ENCODE measurements at places on chromosomes 7 and 10.
A peak's percentile ranks its signal among the peaks of the same experiment; 100 is the strongest.

DNA sequence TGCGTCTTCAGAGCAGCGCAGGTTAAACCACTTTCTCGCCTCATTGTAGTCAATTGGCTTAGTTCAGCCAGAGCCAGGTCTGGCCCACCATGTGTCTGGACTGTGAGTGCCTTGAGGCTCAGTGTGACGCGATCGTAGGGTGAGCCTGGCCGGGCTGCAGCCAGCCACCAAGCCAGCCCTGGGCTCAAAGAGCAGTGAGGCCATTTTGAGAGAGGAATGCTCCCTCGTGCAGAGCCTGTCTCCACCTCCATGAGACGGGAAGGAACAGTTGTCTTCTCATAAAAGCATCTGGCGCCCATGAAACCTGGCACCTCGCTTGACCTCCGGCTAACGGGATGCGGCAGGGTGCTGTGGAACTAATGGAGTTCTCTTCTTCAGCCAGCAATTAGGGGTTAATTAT, 34.5 kb downstream of the LHPP start:
- DNase-seq: no peak

GRCh38 chr7:66839814-66840213, 81.2 kb upstream of the TMEM248 start:
- DNase-seq: no peak

DNA sequence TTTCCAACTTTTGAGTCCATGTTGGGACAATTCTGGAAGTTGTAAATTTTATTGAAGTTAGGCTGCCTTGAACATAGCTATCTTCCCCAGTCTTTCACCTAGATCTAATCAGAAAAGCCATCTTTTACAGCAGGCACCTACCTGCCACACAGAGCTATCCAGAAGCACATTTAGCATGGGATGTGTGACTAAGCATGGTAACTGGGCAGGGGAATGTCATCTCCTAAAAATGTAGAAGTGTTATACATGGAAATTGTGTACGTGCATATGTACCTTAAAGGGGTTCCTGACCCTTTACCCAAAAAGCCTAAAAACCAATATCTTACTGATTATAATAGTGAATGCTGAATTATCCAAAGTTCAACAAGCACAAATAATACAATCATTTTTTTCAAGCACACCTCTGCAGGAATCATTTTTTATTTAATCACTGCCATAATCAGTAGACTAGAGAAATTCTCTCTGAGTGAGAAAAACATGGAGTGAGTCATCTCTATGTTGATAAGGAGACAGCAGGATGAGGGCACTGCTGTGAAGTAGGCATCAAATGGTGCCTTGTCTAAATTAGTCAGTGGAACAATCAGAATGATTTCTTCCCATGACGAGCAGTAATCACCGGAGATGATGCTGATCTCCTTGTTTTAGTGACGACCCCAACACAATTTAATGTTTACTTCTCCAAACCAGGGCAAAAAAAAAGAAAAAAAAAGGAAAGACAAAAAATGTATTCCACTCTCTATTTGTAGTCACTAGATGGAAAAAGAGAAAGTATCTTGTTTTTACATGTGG, 75.9 kb downstream of the SORBS1 start:
- DNase-seq: no peak

DNA sequence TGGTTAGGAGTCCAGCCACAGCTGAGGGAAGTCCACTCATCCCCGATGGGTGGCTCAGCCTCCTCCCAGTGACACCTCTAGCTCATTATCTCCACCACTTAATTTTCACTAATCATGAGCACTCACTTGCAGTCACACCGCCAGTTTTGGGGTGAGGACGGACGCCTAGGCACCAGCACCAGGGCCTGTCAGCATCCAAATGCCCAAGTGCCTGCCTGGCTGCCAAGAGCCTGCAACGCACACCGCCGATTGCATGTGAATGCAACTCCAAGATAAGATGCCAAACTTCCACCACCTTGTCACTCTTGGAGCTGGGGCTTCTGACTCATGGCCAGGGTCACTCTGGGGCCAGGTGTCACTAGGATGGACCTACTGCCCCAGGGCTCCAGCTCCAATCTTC, 24.4 kb upstream of the SMARCD3 start:
- no peak for DNase-seq

DNA sequence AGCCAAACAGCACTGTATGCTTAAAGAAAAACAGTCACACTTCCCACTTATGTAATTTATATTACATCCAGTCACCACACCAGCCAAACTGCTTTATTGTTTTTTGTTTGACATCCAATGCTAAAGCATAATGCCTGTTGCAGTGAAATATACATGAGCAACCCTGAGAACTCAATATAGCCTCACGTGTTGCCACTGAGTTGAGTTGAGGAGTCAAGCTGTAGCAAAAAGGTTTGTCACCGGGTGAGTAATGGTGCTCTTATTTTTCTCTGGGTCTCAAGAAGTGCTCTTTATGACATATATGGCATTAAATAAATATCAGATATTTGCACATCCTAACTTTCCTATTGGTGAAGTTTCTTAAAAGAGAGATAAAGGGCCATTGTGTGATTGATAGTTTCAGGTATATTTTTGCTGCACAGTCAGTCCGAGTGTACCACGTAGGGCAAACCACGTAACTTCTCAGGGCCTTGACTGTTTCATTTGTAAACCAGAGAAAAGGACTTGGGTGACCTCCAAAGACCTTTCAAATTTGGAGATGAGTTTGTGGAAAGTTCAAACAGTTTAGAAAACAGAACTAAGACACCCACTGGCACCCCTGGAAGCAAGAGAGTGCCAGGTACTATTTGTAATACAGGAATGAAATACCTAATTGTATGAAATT, 168.5 kb downstream of the CFTR start:
- DNase-seq: no peak

DNA sequence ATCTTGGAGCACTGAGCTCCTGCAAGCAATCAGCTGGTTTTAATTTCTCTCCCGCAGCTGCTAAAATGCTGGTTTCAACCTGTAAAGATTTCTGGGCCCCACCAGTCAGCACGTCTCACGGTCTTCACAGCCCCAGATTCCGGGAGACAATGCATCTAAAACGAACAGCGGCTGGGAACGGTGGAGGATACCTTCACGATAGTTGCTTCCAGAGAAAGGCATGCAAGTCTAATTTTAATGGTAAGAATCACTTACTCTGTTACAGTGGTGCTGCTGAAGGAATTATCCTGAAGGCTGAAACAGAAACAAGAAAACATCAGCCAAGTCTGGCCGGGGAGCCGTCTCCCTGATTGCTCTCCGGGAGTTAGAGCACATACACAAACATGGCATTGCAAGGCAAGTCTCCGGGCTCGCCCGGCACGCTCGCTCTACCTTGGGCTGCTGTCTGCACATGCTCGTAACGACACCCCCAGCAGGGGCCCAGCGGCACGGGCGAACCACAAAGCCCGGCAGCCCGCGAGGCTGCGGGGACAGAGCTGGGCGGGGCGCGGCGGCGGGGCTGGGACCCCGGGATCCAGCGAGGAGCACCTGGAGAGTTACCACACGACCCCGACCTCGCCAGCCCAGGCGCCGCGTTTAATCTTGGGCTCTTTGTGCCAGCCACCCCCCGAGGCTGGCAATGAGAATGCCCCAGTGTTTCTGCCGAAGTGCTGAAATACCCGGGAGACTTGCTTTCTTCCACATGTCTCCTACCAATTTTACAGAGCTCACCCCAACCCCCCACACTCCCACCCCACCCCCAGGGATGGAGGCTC, at the start of gene FAM13C:
Gene FAM13C, minus strand, starts transcription at position 406 of the 815 bp plus-strand sequence. Its CDS starts 89 bp downstream, at position 317.
- peak; percentile 60 for DNase-seq

- DNase-seq: peak; percentile 5
These were observed 12.5 kb upstream of the IL2RA start for GRCh38 chr10:6074489-6075301.

DNA sequence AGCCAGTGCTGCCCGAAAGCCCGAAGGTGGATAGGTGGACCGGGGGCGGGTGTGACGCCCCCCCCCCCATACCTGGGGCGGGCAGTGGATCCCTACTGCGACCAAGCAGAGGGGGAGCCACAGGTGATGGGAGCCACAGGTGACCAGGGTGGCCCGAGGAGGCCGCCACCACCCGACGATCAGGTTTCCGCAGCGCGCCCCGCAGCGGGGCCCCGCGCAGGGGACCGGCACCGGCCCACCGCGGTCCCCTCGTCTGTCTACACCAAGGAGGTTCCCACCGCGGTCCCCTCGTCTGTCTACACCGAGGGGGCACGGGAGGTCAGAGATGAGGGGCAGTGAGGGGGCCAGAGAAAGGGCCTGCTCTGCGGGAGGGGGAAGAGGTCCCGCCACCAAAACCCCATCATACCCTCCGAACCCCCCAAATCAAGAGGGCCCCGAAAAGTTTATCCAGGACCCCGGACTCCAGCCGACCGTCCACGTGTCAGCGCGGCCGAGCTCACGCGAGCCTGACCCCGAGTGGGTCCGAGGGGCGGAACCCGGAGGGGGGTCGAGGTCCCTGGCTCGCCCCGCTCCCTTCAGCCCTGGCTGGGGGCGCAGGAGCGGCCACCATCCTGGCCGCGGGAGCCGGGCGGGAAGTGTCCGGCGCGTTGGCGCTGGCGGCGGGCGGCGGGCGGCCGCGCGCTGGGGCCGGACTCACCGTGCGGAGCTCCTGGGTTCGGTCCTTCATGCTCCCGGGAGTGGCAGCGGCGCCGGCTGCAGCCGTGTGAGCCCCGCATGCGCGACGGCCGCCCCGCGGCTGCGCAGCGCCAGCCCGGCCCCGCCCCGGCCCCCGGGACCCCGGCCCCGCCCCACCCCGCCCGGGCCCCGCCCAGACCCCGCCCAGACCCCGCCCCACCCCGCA, at the start of gene STX1A:
Gene STX1A, minus strand, starts transcription at position 765 of the 901 bp plus-strand sequence. Its CDS starts 38 bp downstream, at position 727.
- DNase-seq: peak; percentile 70

GRCh38 chr10:102627736-102628293, 16.5 kb upstream of the TRIM8 start:
- DNase-seq: peak; percentile 64

- no peak for DNase-seq
These were observed 80.3 kb downstream of the SKAP2 start for GRCh38 chr7:26784118-26784517.

GRCh38 chr10:22265839-22266537, 48.2 kb upstream of the EBLN1 start:
- DNase-seq: no peak

DNA sequence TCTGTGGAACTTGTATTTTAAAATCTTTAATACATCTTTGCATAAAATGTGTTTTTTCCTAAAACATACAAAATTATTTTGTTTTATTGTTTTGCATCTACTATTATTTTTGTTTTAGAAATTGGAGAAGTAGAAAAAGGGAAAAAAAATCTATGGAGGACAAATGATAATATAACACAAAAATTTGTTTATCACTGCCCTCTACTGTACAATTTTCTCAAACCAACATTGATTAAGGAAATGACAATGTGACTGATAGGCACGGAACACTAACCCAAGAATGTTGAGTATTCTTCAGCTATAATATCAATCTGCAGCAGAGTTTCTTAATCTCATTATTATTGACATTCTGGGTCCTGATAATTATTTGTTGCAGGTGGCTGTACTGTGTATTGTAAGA, 9.5 kb upstream of the ING3 start:
- DNase-seq: no peak

DNA sequence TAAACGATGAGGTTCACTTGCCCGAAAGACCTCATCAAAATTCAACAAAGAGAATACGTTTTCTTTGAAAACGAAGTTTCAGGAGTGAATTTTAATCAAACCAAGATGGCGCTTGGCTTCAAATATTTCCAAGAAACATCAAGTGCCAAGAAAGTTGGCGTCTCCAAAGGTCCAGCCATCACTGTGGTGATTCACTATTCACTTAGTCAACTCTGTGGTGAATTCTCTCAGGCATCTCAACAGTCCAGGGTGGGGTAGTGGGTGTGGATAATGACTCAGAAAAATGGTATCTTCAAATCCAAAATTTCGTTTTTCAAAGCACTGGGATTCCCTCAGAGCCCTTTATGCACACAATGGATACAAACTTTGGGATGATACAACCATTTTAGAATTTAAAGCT, 133.1 kb downstream of the SVIL start:
- peak; percentile 90 for DNase-seq

GRCh38 chr7:601595-602340, 82.1 kb upstream of the PDGFA start:
- peak; percentile 25 for DNase-seq

GRCh38 chr7:150820578-150821198, 20.1 kb downstream of the TMEM176A start:
- no peak for DNase-seq

GRCh38 chr10:6398399-6398798, 181.7 kb downstream of the PRKCQ start:
- no peak for DNase-seq

DNA sequence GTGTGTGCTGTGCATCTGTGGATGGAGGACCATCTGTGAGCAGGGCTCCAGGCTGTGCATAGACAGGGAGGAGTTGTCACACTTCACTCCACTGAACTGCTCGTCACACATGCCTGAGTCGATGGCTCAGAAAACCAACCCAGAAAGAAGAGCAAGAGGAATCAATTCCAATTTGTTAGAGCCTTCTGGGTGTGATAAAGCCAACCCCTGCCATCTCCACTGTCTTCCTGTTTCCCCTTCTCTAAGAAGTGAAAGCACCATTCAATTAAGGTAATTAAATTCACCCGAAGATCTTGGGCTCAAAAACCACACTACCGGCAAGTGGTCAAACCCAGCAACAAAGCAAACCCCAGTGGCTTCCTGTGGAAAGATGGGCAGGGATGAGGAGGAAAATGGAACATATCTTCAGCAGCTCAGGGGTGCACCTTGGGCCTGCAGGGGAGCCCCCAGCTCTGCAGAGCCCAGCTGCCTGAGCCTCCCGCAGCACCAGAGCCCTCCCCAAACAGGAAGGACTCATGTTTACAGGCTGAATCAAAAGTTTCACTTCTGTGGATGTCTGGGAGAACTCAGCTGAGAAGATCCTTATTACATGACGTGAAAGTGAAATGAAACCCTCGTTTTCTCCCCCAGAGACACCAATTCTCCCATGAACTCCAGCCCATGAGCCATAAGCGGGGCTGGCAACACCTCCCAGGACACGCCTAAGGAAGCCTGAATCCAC, 10.9 kb downstream of the C10orf71 start:
- no peak for DNase-seq

- DNase-seq: no peak
These were observed 86.6 kb downstream of the TCF7L2 start for GRCh38 chr10:113036619-113037018.

- DNase-seq: peak; percentile 32
These were observed 45.2 kb upstream of the TMEM213 start for GRCh38 chr7:138752518-138753149.

DNA sequence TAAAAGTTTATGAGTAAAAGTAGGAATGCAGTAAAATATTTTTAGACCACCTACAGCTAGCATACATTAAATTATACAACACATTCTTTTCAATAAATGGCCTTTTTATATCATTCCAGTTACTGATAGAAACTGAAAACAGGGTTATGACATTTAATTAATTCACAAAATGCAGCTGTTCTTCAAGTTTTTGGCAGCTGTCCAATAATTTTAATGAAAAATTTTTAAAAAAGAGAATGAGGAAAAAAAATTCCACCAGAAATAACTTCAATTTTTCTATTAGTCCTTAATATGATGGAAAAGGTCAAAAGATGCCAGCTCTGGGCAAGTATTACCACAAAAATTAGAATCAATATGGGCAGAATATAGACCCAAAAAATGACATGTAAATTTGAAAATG, 11.9 kb upstream of the LRRC72 start:
- DNase-seq: no peak
